ENCODE measurements at places on chromosomes 2 and 18.
A peak's percentile ranks its signal among the peaks of the same experiment; 100 is the strongest.

DNA sequence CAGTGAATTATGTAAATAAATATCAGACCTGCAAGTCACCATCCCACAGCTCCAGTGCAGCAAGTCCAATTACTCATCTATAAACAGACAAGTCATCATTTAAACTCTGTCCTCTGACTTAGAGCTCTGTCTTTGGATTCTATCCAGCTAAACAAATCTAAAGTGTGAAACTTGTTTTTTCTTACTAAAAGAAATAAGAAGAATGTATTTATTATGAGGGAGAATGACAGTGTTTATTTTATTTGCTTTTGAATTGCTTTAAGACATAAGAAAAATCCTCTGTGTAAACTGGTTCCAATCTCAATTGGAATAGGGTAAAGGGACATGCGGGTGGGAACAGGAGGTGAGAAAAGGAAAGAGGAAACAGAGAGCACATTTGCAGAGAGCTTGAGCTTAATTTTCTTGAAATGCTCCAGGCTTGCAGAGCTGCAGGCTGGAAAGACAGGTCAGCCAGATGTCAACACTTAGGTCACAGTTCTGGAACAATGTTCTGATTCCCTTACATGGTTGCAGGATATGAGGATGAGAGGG is 355.8 kb downstream of the MEIS1 start:
- no peak for DNase-seq

GRCh38 chr2:108548208-108549003 is 14.1 kb downstream of the LIMS1 start:
- DNase-seq: no peak

DNA sequence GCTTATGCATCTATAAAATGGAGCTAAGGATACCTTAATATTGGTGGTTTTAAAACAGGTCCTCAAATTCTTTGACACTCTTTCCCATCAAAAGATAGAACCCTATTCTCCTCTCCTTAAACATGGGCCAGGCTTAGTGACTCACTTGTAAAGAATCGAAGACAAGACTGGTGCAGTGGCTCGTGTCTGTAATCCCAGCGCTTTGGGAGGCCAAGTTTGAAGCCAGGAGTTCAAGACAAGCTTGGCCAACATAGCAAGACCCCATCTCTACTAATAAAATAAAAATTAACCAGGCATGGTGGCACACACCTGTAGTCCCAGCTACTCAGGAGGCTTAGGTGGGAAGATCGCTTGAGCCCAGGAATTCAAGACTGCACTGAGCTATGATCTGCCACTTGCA is 44.5 kb downstream of the CYBRD1 start:
- DNase-seq: no peak

GRCh38 chr18:28716338-28716737 is 539.4 kb upstream of the CDH2 start:
- no peak for DNase-seq

- DNase-seq: no peak
Observed at GRCh38 chr18:73136134-73136533, 268.3 kb upstream of the NETO1 start.

DNA sequence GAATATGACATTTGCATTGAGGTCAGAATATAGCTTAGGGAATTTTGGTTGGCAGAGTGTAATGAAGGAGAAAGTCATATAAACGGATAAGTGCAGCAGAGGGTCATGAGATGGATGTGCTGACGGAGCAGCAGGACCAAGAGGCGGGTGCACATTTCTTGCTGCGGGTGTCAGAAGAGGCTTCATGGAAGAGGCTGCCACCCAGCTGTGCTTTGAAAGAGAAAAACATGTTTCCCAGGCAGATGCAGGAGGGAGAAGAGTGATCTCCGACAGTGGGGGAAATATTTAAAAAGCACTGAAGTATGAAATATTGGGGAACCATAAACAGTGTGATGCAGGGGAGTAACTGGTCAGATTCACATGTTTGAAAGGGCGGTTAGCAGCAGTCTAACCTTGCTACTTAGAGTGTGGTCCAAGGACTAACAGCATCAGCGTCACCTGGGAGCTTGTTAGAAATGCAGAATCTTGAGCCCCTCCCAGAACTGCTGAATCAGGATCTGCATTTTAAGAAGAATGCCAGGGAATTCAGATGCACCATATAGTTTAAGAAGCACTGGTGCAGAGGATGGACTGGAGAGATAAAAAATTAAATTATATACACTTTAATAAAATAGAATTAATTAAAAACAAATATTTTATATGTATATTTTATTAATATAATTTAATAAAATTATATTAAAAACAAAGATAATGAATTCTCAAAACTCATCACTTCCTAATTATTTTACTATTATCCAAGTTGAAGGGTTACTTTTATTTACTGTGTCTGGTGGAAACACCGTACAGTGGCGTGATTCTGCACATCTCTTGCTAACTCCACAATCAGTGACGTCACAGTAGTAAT is 36.1 kb upstream of the SCYGR1 start:
- no peak for DNase-seq

DNA sequence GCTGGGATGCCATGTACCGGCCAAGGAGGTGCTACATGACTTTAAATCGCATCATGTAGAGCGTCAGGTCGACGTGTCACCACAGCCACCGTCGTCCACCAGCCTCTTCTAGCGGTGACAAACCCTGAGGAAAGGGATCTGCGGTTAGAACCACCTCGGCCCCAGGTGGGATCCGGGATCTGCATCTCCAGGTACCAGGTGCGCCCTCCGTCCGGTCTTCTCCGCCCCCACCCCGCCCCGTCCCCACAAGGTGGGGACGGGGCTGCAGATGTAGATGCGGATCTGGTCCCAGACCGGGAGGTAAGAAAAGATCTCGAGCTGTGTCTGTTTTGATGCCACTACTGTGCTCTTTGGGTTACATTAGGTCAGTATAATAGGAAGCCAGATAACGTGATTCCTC is 38.4 kb downstream of the C1D start:
- DNase-seq: no peak

DNA sequence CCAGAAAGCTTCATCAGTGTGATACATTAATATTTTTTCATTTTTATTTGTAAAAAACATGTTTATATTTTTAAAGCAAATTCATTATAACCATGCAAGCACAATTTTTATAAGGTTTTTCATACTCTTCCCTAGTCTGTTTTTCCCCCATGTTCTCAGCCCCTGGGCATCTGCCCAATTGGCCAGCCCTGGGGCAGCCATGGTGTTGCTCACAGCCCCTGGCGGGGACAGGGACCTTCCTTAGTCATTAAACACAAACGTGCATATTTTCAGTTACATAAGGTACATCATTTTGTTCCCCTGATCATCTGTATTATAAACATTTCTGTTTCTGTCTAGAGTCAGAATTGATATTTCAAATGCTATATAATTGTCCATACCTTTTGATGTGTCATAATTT is 150.0 kb downstream of the ESCO1 start:
- no peak for DNase-seq

GRCh38 chr2:55901322-55901721 is 22.3 kb downstream of the EFEMP1 start:
- DNase-seq: no peak

GRCh38 chr18:37662099-37662498 is 96.5 kb upstream of the CELF4 start:
- no peak for DNase-seq

DNA sequence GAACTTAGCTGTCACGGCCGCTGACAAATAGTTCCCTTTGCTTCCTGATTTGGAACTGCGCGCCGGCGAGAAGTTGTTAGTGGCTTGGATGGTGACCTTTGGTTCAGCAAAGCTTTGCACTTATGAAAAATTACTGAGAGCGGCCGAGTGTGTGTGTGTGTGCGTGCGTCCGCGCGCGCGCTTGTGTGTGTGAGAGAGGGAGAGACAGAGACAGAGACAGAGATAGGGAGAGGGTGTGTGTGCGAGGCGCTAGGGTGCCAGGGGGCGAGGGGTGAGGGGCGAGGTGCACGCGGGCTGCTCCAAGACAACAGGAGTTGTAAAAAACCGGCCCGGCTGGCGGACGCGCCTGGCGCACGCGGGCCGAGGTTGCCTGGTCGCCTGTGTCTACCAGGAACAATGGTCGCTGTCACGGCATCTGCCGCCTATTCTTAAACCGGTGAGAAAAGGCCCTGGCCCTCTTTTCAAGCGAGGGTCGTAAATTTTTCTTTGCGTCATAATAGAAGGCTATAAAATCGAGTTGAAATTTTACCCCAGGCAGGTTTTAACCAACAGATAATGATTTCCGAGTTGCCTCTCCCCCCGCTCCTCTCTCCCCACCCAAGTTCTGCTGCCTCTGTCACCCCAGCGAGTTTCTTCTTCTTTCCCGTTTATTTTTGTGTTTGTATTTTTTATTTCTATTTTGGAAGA is 535 bp downstream of the HOXD3 start:
- DNase-seq: no peak

DNA sequence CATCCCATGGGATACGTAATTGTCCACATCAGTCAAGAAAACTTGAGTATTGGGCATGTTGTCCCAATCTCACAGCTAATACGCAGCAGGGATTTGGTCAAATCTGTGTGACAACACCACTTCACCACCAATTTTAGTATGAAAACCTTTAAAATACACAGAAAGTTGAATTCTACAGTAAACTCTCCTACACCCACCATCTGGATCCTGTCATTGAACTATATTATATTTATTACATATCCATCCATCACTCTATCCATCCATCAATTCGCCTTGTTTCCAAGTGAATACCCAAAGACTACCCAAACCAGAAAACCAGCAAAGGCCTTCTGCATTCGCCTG is 846 bp upstream of the FKBP7 start:
- no peak for DNase-seq

GRCh38 chr2:73239776-73240175 is 5.7 kb downstream of the CCT7 start:
- no peak for DNase-seq

- no peak for DNase-seq
Observed at GRCh38 chr2:207224791-207225482, 59.2 kb upstream of the KLF7 start.

- DNase-seq: no peak
Observed at GRCh38 chr2:216678813-216679657, 16.3 kb downstream of the IGFBP5 start.

- no peak for DNase-seq
Observed at GRCh38 chr2:9200633-9201015, 6.0 kb upstream of the ASAP2 start.

- DNase-seq: no peak
Observed at GRCh38 chr2:180307096-180307495, 300.0 kb upstream of the CWC22 start.

GRCh38 chr2:150824118-150824517 is 336.7 kb upstream of the RND3 start:
- DNase-seq: no peak

- DNase-seq: no peak
Observed at GRCh38 chr18:45136381-45137086, 455.8 kb downstream of the SETBP1 start.

DNA sequence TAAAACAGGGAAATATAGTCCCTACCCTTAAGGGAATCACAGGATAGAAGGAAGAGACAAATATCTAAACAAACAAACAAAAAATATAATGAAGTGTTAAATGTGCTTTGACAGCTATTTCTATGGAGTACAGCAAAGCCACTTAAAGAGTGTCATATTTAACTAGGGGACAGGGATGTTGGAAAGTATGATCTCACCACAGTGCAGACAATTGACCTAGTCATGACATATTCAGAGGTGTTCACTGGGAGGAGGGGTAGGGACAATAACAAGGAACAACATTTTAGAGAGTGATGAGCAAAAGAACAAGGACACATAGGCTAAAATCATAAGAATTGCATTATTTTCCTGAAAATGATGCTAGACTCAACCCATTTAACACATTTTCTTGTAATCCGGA is 107.5 kb downstream of the TMEM163 start:
- DNase-seq: no peak

- no peak for DNase-seq
Observed at GRCh38 chr2:119553687-119554344, 9.6 kb downstream of the CFAP221 start.

GRCh38 chr2:50125246-50125645 is 906.7 kb downstream of the NRXN1 start:
- no peak for DNase-seq

GRCh38 chr2:85853499-85854165 is 35.2 kb downstream of the ST3GAL5 start:
- no peak for DNase-seq

DNA sequence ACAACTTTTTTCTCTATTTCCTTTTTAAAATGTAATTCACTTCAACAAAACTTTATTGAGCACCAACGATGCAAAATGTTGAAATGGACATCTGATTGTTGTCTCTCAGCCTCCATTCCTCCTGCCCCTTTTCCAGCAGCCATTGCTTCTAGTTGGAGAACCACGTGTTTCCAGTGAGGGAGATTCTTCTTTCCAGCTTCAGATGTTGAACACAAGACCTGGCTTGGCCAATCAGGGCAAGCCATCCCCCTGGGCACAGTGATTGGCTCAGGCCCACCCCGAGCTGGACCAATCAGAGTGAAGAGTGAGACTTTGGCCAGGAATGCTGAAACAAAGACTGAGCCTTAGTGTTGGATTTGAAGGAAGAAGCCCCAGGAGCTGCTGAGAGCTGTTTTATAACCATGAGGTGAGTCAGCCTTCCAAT is 59.0 kb downstream of the E2F6 start:
- no peak for DNase-seq

- DNase-seq: no peak
Observed at GRCh38 chr2:64587561-64587960, 63.4 kb downstream of the AFTPH start.

DNA sequence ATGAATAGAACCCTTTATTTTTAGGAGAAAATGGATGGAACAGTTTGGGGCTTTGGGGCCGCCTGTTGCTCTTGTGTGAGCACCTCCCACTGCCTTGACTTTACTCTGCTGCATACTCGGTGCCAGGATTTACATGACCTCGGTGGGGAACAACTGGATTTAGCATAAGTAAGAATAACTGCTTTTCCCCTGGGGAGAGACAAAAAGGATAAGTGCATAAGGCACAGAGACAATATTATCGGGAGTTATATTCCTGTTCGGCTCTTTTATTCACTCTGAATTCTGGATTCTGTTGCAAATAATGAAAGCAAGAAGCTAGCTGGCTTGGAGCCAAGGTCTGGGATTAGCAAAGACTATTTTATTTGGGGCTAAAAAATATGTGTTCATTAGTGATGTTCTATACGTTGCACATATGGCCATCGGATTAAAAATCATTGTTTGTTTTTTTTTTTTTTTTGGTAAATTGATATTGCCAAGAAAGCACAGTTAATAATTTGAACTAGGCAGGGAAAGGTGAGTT is 69.8 kb downstream of the CYBRD1 start:
- no peak for DNase-seq

DNA sequence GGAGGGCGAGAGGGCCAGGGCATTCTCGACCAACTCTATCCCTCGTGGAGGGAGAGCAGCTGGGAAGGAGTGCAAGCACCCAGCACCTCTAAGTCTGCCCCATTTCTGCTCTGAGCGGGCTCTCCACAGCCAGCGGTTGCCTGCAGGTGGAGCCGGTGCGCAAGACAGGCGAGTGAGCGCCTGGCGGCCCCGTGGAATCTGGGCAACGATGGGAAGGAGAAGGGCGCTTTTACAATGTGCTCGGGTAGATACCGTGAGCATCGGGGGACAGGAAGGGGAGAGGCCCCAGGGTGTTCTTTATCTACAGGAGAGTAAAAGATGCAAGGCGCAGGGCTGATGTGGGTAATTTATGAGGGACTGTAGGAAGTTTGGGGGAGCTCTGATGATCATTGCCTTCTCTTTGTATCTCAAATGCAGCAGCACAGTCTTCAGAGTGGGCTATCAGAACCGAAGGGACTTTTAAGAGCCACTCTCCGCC is 867 bp upstream of the TTL start:
- DNase-seq: peak; percentile 87

All from suprapubic skin (tissue), 4 donors.